Activated CD8-positive, alpha-beta T cell treated with anti-CD3 and anti-CD28 coated beads for 36 hours (primary cell): ENCODE measurements at places on chromosomes 11 and 22. TPM values are rescaled to one million over a fixed set of nuclear protein-coding genes. Genes with fewer than 3 reads are reported as not detected.

The TRPM5 gene
- not detected for total RNA-seq

DNA sequence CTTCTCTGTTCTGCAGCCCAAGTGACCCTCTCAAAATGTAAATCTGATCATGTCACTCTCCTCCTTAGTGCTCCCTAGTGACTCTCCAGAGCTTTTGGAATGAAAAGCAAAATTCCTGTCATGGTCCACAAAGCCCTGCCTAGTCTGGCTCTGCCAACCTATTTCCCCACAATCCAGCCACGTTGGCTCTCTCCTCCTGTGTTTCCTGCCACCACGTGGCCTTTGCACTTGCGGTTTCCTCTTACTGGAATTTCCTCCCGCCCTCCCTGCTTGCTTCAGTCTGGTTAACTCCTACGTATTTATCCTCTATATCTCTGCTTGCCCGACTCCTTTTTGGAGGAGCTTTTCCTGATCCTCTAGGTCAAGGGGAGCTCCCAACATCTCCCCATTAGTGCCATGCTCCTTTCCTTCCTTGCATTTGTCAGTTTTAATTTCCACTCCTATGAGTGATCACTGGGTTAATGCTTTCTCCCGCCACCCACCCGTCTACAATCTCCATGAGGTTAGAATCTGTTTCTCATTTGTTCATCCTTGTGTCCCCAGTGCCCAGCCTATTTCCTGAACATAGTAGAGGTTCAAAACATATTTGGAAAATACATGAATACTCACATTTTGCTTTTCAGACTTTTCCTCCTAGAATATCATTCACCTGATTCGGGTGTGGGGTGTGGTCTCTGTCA, 11.5 kb downstream of the NNMT start:
- H3K4me3 ChIP-seq, result no peak overlapping the region
- H3K4me1 ChIP-seq, result no peaks in the 10 kb centered on the region
- H3K27me3 ChIP-seq, result peaks cover 31% of the 10 kb centered on the region
- H3K36me3 ChIP-seq, result no peaks in the 10 kb centered on the region
- no peak overlapping the region for H3K27ac ChIP-seq

The SMC1B gene
- 1.8 TPM for total RNA-seq

DNA sequence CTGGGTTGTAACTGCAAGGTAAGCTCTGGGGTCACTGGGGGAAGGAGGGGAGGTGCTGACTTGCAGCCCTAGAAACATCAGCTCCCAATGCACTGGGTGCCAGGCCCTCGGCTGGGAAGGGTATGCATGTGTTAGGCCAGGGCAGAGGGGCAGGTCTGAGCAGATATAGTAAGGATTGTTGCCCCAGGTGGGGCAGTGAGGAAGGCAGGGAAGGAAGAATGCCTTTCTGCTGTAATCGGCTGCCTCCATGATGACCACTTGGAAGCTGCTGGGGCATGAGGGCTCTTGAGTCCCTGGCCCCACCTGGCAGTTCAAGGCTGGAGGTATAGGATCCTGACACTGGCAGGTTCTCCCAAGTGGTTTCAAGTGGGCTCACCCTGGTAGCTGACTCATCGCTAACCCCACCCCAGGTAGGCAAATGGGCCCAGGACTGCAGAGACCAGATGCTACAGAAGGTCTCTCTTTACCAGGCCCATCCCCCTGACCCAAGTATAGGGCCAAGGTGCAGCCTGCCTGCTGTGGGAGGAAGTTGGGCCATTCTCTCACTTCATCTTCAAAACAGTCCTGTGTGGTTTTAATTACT, 56.7 kb downstream of the TIMP3 start:
- DNase-seq, result no peak
- H3K4me3 ChIP-seq, result no peak overlapping the region
- H3K36me3 ChIP-seq, result no peaks in the 10 kb centered on the region
- no peaks in the 10 kb centered on the region for H3K4me1 ChIP-seq
- H3K27ac ChIP-seq, result no peak overlapping the region

- H3K4me1 ChIP-seq, result peaks cover 89% of the 10 kb centered on the region
- DNase-seq, result no peak
- peak overlapping the region; percentile 99 for H3K27ac ChIP-seq
- H3K27me3 ChIP-seq, result no peaks in the 10 kb centered on the region
- peaks cover 76% of the 10 kb centered on the region for H3K36me3 ChIP-seq
Observed at GRCh38 chr11:117999354-117999993, 13.3 kb downstream of the IL10RA start.

DNA sequence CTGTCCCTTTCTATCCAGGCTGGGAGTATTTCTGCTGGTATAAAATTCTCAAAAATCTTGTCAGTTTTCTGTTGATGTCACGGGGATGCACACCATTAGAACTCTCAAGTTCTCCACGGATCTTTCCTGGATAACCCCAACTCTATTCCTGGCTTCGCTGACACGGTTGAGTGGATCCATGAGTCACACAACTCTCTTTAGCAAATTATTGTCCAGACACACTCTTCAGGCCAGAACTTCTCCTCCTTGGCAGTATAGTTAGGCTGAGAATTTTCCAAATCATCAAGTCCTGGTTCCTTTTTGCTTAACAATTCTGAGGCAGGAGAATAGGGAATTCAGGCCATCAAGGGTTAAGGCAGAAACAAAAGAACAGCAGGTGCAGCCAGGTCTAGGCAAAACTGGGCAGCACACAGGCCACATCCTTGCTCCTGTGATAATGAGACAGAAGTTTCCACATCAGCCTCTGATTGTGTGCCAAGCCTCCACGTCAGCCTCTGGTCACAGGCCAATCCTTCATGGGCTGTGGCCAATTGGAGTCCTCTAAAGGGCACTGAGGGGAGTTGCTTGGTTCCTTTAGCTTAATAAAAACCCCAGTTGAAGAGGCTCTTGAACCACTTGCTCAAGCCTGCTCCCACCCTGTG, 5.7 kb upstream of the ACAT1 start:
- H3K36me3 ChIP-seq, result no peaks in the 10 kb centered on the region
- no peak for DNase-seq
- H3K4me3 ChIP-seq, result no peak overlapping the region
- no peak overlapping the region for H3K27ac ChIP-seq
- no peaks in the 10 kb centered on the region for H3K27me3 ChIP-seq
- peaks cover 5% of the 10 kb centered on the region for H3K4me1 ChIP-seq

- peaks cover 8% of the 10 kb centered on the region for H3K36me3 ChIP-seq
- H3K4me1 ChIP-seq, result no peaks in the 10 kb centered on the region
- H3K27ac ChIP-seq, result no peak overlapping the region
- no peak overlapping the region for H3K4me3 ChIP-seq
Observed at GRCh38 chr11:73852049-73852448, 24.6 kb downstream of the COA4 start.

The CERK gene
- total RNA-seq, result 41.8 TPM
